ENCODE measurements at places on chromosomes 4 and X. TPM values are rescaled to one million over a fixed set of nuclear protein-coding genes. Genes with fewer than 3 reads are reported as not detected.

The TMPRSS11D gene
- total RNA-seq = not detected

The NAP1L2 gene
- 0.87 TPM for total RNA-seq

The CBLL2 gene
- total RNA-seq = not detected

The DCHS2 gene
- total RNA-seq = not detected

The IQCM gene
- total RNA-seq = not detected

Measured in chondrocyte (in vitro differentiated cells).